ENCODE measurements at places on chromosomes 4 and X. TPM values are rescaled to one million over a fixed set of nuclear protein-coding genes. Genes with fewer than 3 reads are reported as not detected.

Gene CSAG3
- polyA plus RNA-seq: not detected

GRCh38 chr4:170990989-170991589, 822.1 kb upstream of the GALNTL6 start:
- no peak for DNase-seq

Gene PNCK
- polyA plus RNA-seq: 0.28 TPM

Gene MAGEA11
- not detected for polyA plus RNA-seq

DNA sequence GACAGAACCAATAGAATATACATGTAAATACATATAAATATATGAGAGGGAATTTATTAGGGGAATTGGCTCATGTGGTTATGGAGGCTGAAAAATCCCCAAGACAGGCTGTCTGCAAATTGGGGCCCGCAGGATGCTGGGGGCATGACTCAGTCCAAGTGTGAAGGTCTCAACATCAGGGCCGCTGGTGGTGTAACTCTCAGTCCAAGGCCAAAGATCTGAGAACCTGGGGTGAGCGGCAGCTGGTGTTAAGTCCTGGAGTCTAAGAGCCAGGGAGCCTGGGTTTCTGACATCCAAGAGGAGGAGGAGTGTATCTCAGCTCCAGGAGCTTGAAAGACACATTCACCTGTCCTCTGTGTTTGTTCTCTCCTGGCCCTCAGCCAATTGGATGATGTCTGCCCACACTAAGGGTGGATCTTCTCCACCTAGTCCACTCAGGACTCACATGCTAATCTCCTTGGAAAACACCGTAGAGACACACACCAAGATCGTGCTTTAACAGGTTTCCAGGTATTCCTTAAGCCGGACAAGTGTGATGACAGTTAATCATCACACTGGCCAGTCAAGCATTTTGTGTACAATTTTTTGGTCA, 28.9 kb downstream of the TIGD2 start:
- DNase-seq: no peak

DNA sequence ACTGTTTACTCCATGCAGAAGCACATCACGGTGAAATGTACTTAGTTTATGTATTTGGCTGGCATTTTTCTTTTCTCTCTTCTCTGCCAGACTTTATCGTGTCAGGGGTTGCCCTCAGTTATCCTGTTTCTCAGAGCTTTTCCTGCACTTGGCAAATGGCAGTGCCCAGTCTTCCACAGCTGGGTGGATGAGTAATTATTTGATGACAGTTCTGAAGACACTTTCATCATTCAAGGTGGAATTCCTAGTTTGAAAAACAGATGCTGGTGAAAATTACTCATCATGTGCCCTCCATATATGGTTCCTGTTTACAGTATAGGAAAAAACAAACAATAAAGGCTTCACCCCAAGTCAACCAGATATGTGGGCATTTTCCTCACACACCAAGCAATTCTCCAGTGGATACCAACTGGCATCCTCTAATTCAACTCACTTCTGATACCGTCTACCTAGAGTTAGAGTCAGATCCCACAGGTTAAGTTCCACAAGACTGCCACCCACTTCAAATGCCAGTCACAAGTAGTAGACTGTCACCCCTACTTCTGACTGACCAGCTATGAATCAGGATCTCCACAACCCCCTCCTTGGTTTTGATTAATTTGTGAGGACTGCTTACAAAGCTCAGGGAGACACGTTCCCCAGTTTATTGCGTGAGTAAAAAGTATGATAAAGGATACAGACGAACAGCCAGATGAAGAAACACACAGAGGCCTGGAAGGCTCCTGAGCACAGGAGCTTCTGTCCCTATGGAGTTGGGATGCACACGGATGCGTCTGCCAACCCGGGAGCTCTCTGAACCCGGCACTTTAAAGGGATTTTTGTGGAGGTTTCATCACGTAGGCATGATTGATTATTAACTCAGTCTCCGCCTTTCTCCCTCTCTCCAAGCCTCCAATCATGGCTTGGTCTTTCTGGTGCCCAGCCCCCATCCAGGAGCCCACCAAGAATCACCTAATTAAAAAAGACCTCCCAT, 72.9 kb downstream of the CLDN34 start:
- DNase-seq: no peak

Gene MTCP1
- polyA plus RNA-seq: 5.4 TPM

All from BJ (cell line).